ENCODE measurements at places on chromosomes 4 and X.
A peak's percentile ranks its signal among the peaks of the same experiment; 100 is the strongest.

GRCh38 chr4:70722199-70722791, 531 bp downstream of the RUFY3 start:
- peak; percentile 72 for DNase-seq

- DNase-seq: no peak
Observed at GRCh38 chr4:149095811-149096210, 653.6 kb upstream of the NR3C2 start.

- peak; percentile 21 for DNase-seq
Observed at GRCh38 chr4:24476282-24476681, 108.1 kb downstream of the DHX15 start.

GRCh38 chr4:168882650-168883233, 127.3 kb downstream of the CBR4 start:
- no peak for DNase-seq

DNA sequence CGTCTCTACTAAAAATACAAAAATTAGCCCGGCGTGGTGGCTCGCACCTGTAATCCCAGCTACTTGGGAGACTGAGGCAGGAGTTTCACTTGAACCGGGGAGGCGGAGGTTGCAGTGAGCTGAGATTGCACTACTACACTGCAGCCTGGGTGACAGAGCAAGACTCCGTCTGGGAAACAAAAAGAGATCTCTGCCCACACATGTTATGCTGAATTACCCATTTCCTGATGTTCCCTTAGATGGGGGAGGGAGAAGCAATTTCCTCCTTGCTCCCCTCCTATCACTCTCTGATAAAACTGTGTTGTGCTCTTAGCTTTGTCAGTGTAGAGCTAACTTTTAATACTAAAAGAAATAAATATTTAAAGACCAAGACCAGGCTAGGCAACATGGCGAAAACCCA, 102.5 kb downstream of the LARP7 start:
- no peak for DNase-seq

- DNase-seq: no peak
Observed at GRCh38 chrX:122422547-122422946, 761.5 kb upstream of the GRIA3 start.

DNA sequence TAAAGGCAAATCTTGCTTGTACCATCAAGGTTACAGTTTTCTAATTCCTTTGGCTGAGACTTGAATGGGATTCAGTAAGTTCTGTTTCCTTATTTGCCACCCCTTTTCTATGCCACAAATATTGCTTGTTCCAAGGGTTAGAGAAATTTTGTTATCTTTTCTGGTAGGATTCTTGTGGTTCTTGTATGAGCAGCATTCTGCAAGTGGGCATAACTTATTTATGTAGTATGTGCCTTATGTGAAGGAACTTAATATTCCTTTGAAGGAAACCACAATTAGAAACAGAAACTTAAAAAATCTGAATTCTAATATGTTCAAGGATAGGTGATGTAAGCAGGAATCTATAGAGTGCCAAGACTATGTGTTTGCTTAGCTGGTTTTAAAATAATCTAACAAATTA, 53.1 kb upstream of the TSPAN5 start:
- no peak for DNase-seq
